ENCODE measurements at places on chromosomes 4 and X.

DNA sequence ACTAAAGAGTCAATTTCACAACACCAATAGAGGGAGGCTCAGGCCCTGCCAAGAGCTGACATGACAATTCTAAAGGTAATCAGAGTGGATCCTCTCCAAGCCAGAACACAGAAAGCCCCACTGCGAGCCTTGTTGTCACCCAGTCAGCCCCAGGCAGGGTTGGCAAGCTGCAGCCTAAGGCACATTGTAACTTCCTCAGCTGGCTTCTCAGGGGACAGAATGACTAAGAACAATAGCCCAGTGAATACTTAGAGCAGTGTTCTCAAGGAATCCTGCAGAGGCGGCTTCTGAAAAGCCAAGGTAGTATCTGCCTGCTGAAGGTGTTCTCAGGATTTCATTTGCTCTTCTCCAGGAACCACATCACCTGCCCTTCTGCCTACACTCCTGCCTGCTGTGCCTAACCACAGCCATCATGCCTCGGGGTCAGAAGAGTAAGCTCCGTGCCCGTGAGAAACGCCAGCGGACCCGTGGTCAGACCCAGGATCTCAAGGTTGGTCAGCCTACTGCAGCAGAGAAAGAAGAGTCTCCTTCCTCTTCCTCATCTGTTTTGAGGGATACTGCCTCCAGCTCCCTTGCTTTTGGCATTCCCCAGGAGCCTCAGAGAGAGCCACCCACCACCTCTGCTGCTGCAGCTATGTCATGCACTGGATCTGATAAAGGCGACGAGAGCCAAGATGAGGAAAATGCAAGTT, at the start of gene MAGEB4:
Gene MAGEB4, plus strand, starts transcription at position 277 of the 692 bp plus-strand sequence. Its CDS starts 136 bp downstream, at position 413.
- no peaks in the 10 kb centered on the region for H3K4me1 ChIP-seq
- no peak for DNase-seq
- no peak within 1 kb of the TSS for H3K4me3 ChIP-seq
- H3K27me3 ChIP-seq, result no peaks in the 10 kb centered on the region
- no peak within 1 kb of the TSS for H3K27ac ChIP-seq
- H3K36me3 ChIP-seq, result no peaks in the 10 kb centered on the region

GRCh38 chr4:78784236-78784865, 8.2 kb downstream of the BMP2K start:
- no peak for DNase-seq
- H3K4me1 ChIP-seq, result peaks cover 21% of the 10 kb centered on the region
- no peak overlapping the region for H3K4me3 ChIP-seq
- H3K27me3 ChIP-seq, result no peaks in the 10 kb centered on the region

DNA sequence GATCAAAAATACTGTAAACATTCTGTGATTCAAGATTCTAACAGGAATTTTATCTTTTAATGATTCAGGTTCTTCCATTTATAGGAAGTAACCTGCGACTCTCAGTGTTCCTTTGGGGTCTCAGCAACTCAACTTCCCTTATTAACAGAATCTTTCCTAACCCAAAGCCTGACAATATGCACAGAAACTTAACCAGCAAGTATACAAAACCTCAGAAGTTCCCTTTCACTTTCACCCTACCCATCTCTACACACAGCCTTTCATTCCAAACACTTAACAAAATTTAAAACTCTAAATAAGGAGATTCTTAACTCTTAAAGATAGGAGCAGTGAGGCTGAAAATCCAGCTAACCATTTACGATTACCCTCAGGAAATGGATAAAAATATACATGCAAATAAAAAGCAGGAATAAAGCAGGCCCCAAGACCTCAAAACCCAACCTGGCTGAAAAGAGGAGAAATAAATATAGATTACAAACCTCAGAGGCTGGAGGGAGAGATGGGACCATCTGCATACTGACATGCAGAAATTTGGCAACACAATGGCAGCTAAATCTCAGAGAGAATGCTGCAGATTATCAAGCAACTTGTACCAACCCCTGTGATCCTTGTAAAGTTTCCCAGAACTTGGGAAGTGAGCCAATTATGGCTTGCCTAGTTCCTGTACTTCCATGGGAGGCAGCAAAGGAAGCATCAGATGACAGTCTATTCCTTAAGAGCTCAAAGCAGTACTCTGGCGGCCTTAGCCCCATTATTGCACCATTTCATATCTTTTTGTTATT, 101.0 kb downstream of the ATP11C start:
- peak overlapping the region; percentile 29 for H3K4me3 ChIP-seq
- H3K36me3 ChIP-seq, result peaks cover 2% of the 10 kb centered on the region
- H3K27me3 ChIP-seq, result no peaks in the 10 kb centered on the region
- H3K4me1 ChIP-seq, result peaks cover 32% of the 10 kb centered on the region
- no peak for DNase-seq

DNA sequence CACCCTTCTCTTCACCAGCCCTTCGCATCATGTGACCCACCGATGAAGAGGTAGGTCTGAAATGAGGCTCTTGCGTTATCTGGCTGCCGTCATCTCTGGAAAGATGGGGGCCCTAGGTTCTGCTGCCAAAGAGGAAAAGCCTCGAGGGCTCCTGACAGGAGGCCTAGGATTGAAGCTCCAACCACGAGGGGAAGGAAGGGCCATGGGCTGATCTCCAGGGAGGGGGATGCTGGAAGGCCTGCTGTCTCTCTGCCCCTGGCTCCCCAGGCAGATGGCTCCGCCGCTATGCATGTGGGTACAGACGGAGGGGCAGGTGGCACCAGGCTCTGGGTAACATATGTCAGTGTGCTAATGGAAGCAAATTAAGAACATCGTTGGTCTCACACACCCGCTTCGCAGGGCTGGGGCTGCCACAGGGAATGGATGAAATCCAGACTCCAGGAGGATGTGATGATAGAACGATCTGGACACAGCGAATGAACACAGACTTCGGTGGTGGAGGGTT, 44.9 kb downstream of the AFAP1 start:
- no peak for DNase-seq
- H3K36me3 ChIP-seq, result peaks cover 10% of the 10 kb centered on the region
- no peak overlapping the region for H3K4me3 ChIP-seq
- no peaks in the 10 kb centered on the region for H3K27me3 ChIP-seq
- peaks cover 7% of the 10 kb centered on the region for H3K4me1 ChIP-seq
- H3K27ac ChIP-seq, result no peak overlapping the region

GRCh38 chrX:12953420-12953819, 21.5 kb upstream of the TMSB4X start:
- H3K27ac ChIP-seq, result peak overlapping the region; percentile 99
- peak overlapping the region; percentile 61 for H3K4me3 ChIP-seq
- no peaks in the 10 kb centered on the region for H3K27me3 ChIP-seq
- peaks cover 71% of the 10 kb centered on the region for H3K4me1 ChIP-seq
- no peak for DNase-seq

GRCh38 chrX:129566073-129566472, 26.0 kb downstream of the OCRL start:
- peaks cover 14% of the 10 kb centered on the region for H3K36me3 ChIP-seq
- no peak for DNase-seq
- H3K4me1 ChIP-seq, result peaks cover 4% of the 10 kb centered on the region
- no peak overlapping the region for H3K4me3 ChIP-seq

DNA sequence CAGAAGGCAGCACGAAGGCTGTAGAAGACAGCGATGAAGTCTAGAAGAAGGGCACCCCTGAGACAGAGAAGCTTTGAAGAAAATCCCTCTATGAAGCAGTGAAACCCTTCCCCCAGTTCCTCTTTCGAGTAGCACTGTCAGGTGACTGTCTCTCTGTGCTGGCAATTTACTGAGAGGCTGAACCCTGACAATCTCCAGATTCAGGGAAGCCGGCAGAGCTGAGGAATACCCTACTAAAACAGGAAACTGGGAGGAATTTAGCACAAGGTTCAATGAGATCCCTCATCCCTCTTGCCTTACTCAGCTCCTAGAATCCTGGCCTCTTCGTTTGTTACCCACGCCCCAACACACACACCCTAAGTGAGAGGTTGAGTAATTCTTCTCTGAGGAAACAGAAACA, 239.7 kb upstream of the NOCT start:
- peaks cover 9% of the 10 kb centered on the region for H3K27me3 ChIP-seq
- H3K4me1 ChIP-seq, result no peaks in the 10 kb centered on the region
- no peaks in the 10 kb centered on the region for H3K36me3 ChIP-seq

- no peak for DNase-seq
- no peak overlapping the region for H3K27ac ChIP-seq
- H3K4me1 ChIP-seq, result peaks cover 12% of the 10 kb centered on the region
- H3K36me3 ChIP-seq, result peaks cover 8% of the 10 kb centered on the region
- H3K4me3 ChIP-seq, result no peak overlapping the region
Observed at GRCh38 chr4:185222598-185222997, 13.2 kb downstream of the SNX25 start.

- peaks cover 74% of the 10 kb centered on the region for H3K36me3 ChIP-seq
- H3K4me3 ChIP-seq, result no peak overlapping the region
- H3K27me3 ChIP-seq, result no peaks in the 10 kb centered on the region
- DNase-seq, result no peak
- no peaks in the 10 kb centered on the region for H3K4me1 ChIP-seq
- no peak overlapping the region for H3K27ac ChIP-seq
Observed at GRCh38 chr4:106186201-106186600, 129.8 kb downstream of the TBCK start.

DNA sequence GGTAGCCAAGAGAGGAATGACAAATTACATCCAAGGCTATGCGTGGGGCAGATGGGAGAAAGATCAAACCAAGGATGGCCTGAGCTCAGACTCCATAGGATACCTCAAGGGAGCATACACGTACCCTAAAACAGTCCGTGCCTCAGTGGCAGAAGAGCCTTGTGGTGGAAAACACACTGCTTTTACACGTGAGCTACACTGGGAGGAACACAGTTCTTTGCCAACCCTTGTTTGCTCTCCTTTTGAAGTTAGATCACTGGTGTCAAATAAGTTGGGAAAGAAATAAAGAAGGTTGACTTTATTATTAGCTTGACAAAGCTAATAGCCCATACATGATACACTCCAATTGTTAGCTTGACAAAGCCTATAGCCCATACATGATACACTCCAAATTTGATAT, 141.9 kb downstream of the MGST2 start:
- H3K4me3 ChIP-seq, result no peak overlapping the region
- H3K27ac ChIP-seq, result no peak overlapping the region
- no peak for DNase-seq
- no peaks in the 10 kb centered on the region for H3K27me3 ChIP-seq
- peaks cover 15% of the 10 kb centered on the region for H3K4me1 ChIP-seq
- H3K36me3 ChIP-seq, result no peaks in the 10 kb centered on the region

- H3K27ac ChIP-seq, result no peak overlapping the region
- H3K36me3 ChIP-seq, result peaks cover 1% of the 10 kb centered on the region
- H3K27me3 ChIP-seq, result no peaks in the 10 kb centered on the region
- no peak for DNase-seq
- H3K4me3 ChIP-seq, result no peak overlapping the region
- H3K4me1 ChIP-seq, result peaks cover 2% of the 10 kb centered on the region
Observed at GRCh38 chr4:109708990-109709389, 5.7 kb upstream of the CASP6 start.

DNA sequence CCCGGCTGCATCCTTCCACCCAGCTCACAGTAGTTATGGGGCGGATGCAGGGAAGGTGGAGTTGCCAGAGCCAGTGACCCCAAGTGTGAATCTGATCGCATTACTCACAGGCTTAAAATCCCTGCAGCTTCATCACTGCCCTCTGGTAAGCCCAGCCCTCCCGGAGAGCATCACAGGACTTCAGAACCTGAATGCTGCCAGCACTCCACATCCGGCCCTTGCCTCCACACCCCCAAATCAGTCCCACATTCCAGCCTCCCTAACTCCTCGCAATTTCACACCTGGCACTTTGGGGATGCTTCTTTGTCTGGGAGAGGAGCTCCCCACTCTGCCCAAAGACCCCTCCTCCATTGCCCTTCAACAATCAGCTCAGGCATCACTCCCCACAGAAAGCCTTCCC, 15.6 kb downstream of the RASL11B start:
- no peaks in the 10 kb centered on the region for H3K27me3 ChIP-seq
- DNase-seq, result no peak
- H3K4me1 ChIP-seq, result peaks cover 2% of the 10 kb centered on the region
- H3K36me3 ChIP-seq, result peaks cover 21% of the 10 kb centered on the region
- no peak overlapping the region for H3K4me3 ChIP-seq

- H3K4me1 ChIP-seq, result peaks cover 3% of the 10 kb centered on the region
- no peak overlapping the region for H3K4me3 ChIP-seq
- H3K27ac ChIP-seq, result no peak overlapping the region
Observed at GRCh38 chrX:24277405-24277804, 36.5 kb downstream of the SUPT20HL2 start.

- no peak overlapping the region for H3K27ac ChIP-seq
- H3K4me3 ChIP-seq, result no peak overlapping the region
- no peaks in the 10 kb centered on the region for H3K27me3 ChIP-seq
- H3K36me3 ChIP-seq, result no peaks in the 10 kb centered on the region
Observed at GRCh38 chrX:133033010-133033409, 63.9 kb downstream of the USP26 start.

GRCh38 chrX:66680451-66680850, 41.6 kb upstream of the EDA2R start:
- DNase-seq, result no peak
- H3K36me3 ChIP-seq, result no peaks in the 10 kb centered on the region
- no peak overlapping the region for H3K27ac ChIP-seq
- no peak overlapping the region for H3K4me3 ChIP-seq
